NCI-H187 (cell line): ENCODE measurements at places on chromosomes 2 and 18.
A peak's percentile ranks its signal among the peaks of the same experiment; 100 is the strongest.

GRCh38 chr2:157181234-157181633, 76.3 kb upstream of the GALNT5 start:
- no peak for DNase-seq

DNA sequence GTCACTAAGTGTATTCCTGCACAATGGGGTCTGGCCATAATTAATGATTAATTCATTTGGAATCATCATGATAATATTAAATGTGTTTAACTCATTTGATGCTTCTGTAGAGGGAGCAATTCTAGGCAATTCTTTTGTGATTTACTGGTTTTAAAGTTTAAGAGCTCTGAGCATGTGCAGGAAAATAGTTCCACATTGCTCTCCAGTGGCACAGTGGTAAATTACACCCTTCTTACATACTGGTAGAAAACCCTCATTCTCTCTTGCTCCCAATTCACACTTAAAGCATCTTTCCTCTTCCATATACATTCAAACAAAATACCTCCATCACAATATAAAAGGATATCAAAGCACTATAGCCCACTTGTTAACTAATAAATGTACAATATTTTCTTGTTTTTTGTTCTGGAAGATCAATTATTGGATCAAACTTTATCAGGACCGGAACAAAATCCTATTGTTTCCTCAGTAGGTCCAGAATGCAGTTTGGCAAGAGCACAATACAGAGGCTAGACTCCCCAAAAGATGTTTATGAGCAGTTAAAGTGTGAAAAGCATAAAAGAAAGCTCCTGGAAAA, 844.3 kb downstream of the MBD2 start:
- DNase-seq, result peak; percentile 6

GRCh38 chr18:41744421-41745030, 210.5 kb upstream of the PIK3C3 start:
- DNase-seq, result no peak

DNA sequence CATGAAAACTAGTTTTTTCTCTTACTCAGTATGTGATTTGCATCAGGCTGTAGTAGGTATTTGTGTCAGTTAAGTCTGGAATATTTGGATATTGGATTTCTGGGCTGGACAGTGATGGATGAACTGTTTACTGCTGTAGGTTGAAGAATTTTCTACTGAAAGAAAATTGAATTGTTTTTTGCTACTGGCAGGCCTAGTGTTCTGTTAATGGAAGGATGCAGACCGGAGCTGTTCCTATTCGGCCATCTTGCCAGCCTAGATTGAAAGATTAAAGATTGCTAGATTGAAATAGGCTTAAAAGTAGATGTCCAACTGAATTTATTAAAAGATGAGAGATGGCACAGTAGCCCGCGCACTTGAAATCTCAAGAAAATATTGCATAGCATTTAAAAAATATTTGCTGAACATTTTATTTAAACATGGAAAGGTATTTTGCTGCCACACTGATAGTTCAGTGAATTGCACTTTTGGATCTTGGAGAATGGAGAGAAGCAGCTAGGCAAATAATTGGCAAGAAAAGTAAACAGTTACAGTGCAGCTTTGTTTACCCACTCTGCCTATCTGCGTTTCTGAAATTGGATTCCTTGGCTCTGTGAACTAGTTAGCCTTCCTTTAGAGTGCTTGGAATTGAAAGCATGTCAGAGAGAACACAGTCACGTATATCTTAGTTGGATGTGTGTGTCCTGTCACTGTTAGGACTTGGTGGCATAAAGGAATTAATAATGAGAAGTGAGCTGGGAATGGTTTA, 54.1 kb downstream of the EPB41L5 start:
- peak; percentile 3 for DNase-seq

DNA sequence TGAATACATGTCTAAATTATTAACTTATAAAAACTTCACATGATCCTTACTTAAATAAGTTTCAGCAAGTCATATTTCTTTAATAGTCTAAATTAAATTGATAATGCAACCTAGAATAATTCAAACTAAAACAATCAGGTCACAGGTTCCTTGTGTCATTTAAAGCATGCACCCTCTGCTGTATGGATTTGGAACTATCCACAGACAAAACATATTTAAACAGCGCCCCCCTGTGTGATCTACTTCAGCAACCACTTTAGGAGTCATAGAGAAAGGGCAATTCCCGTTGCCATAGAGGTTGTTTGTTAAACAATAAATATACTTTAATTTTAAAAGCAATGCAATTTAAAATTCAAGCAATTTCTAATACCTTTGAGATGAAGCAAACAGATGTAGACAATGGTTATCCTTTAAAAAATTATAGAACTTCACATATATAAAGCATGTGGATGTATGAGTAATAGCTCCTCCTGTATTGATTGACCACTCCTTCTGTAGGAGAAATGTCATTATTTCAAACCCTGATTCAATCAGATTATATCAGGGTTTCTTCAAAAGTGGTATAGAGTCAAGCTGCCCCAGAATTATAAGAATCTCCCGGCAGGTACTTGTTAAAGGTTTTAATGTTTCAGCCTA, 21.2 kb downstream of the GRB14 start:
- DNase-seq, result no peak

- DNase-seq, result no peak
Observed at GRCh38 chr2:221610675-221611074, 38.6 kb upstream of the EPHA4 start.

DNA sequence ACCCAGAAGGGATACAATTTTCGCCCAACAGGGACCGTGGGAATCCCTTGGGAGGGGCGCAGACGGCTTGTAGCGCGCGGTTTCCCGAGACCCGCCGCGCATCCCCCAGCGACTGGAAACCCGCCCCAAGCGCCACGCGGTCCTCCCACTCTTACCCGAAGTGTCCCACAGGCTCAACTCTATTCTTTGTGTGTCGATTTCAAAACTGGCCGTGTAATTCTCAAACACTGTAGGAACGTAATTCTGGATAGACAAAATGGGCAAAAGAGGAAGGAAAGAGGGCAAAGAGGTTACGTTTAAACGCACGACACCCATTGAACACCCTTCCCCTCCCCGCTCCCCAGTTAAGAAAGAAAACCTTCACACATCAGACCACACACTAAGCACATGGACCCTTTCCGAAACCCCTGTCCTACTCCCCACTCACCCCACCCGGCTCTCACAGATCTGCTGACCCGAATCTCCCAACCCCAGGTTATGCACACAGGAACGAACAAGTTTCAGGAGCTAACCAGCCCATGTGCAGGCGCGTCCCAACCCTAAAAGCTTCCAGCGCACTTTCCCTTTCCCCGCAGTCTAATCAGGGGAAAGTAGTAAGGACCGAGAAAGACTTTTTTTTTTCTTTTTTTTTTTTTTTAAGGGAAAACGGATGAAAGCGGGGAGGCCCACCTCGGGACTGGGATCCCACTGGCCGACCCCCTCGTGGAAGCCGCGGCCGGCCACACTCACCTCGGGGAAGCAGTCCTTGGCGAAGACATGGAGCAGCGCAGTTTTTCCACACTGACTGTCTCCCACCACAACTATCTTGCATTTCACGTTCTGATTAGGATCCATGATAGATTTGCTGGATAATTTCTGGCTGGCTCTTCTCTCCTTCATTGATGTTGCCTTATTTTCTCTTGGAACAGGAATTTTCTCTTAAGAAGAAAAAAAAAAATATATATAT, 655 bp downstream of the RND3 start:
- no peak for DNase-seq

DNA sequence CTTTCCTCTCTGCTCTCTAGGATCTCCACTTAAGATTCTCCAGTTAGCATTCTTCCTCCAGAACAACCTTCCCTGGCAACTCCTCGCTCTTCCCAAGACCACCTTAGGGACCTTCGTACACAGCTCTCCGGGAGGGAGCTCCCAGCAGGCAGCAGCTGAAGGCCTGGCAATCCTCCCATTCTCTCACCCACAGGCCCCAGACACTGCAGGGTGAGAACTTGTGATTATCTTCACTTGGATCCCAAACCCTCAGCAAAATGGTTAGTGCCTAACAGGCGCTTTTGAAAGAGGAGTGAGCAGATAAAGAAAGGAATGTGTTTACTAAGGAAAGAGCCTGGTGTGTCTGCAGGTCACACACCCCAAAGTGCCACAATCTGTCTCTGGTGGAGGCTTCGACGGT, 83.8 kb upstream of the SNTG2 start:
- DNase-seq, result no peak

- DNase-seq, result no peak
Observed at GRCh38 chr2:233807966-233808935, 30.1 kb downstream of the MROH2A start.

- DNase-seq, result no peak
Observed at GRCh38 chr18:49988733-49989132, 175.4 kb upstream of the ACAA2 start.

- no peak for DNase-seq
Observed at GRCh38 chr18:63054901-63055584, 264.5 kb downstream of the BCL2 start.

GRCh38 chr2:122340246-122340645, 584.8 kb downstream of the TSN start:
- DNase-seq, result peak; percentile 5

DNA sequence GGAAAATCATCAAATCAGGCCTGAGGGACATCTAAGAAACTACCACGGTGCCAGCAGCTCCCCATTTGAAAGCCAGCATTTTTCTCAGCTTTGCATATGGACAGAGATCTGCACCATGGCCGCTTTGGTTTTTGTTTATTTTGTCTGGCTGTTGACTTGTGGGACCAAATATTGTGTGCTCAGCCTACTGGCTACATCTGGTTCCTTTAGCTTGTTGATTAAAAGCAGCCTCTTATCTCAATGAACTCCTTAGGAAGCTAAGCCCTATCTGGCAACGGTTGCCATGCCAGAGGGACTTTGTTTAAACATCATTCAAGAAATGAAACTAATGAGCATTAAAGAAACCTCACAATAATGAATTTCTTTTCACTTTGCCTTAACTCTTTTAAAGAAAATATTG, 32.4 kb upstream of the CCDC150 start:
- DNase-seq, result no peak

DNA sequence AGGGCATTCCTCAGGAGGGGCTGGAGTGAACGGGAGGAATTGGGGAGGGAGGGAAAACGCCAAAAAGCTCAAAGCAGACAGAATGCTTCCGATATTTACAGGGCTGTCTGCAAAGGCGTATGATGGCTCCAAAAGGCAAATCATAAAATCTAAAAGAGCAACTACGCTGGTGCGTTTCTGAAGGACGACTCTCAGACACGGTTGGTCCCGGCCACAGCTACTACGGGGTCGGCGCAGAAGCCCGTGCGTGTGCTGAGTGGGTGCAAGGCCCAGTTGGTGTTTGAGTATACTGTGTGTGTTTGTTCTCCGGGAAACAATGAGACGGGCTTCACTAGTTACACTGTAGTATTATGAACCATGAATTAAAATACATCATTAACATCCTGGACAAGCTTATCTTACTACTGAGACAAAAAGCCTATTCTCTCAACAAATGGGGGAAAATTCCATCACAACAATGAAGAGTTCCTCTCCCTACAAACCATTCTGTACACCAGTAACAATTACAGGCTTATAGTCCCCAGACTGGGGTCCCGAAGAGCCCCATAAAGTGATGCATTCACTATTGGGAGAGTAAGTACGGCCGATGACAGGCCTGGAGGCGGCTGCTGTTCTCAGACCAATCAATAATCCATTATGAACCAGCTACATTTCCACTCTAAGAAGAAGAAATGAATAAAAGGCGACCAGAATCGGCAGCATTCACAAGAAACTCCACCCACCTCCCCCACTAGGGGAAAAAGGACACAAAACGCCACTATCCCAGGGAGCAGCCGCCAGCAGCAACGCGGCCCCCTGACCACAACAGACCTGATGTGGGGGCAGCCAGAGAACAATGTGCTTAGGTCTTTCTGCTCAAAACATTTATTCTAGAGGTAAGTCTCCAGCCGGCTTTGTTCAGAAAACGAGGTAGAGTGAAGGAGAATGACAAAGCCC, 43.4 kb downstream of the ZNF516 start:
- no peak for DNase-seq

- no peak for DNase-seq
Observed at GRCh38 chr2:50724837-50725236, 307.1 kb downstream of the NRXN1 start.

DNA sequence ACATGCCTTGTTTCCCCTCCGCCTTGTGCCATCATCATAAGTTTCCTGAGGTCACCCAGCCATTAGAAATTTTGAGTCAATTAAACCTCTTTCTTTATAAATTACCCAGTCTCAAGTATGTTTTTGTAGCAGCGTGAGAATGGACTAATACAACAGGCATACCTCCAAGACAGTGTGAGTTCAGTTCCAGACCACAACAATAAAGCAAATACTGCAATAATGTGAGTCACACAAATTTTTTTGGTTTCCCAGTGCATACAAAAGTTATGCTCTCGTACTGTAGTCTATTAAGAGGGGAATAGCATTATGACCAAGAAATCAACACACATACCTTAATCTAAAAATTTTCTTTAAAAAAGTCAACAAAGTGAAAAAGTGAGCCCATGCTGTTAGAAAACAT, 217.2 kb downstream of the NR4A2 start:
- DNase-seq, result no peak

DNA sequence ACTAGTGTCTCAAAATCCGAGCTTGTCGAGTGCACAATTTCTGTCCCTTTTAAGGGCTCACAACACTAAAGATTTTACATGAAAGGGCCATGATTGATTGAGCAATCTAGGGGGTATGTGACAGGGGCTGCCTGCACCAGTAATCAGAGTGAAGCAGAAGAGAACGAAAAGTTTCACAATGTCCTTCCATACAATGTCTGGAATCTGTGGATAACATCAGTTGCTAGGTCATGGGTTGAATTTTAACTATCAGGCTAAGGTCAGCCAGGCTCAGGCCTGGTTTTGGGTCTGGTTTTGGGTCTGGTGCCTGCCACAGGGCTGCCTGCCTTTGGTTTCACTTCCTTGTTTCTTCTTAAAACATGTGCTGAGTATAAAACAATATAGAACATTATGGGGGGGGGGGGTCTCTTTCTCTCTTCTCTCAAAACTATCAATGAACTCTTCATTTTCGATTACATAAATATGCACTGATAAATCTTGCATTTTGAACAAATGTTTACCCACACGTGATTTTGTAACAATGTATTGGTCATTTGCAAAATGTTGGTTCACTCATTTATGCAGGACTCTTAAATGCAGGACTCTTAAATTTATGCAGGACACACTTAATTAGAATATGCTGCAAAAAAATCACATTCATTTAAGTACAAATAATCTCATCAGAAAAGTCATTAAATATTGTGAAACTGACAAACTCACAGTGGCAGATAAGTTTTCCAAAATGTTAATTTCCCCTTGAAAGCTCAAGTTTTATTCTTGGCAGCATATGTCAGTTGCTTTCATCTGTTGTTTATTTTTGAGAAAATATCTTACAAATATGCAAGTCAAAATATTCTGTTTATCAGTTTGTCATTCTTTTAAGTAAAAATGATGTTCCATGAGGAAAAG, 290.5 kb upstream of the KYNU start:
- DNase-seq, result no peak

DNA sequence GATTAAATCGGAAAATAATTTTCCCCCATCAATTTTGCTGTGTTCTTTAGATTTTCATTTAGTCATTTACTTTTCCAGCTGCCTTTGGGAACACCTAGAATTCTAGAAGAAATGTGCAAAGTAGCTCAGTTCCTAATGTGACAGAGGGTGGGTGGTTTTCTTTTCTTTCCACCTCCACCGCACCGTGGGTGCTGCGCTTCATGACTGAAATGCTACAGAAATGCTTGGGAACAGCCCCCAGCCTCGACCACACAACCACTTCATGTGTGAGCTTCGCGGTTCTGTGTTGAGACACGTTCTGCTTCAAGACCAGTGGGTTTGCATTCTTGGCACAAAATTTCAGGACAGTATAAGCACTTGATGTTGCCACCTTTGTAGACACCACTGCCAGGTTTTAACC, 30.9 kb downstream of the E2F6 start:
- no peak for DNase-seq

- no peak for DNase-seq
Observed at GRCh38 chr2:236912326-236913120, 173.2 kb upstream of the COPS8 start.

GRCh38 chr2:224369028-224369632, 32.8 kb downstream of the FAM124B start:
- peak; percentile 1 for DNase-seq
